ENCODE measurements at places on chromosomes 12 and 14.

DNA sequence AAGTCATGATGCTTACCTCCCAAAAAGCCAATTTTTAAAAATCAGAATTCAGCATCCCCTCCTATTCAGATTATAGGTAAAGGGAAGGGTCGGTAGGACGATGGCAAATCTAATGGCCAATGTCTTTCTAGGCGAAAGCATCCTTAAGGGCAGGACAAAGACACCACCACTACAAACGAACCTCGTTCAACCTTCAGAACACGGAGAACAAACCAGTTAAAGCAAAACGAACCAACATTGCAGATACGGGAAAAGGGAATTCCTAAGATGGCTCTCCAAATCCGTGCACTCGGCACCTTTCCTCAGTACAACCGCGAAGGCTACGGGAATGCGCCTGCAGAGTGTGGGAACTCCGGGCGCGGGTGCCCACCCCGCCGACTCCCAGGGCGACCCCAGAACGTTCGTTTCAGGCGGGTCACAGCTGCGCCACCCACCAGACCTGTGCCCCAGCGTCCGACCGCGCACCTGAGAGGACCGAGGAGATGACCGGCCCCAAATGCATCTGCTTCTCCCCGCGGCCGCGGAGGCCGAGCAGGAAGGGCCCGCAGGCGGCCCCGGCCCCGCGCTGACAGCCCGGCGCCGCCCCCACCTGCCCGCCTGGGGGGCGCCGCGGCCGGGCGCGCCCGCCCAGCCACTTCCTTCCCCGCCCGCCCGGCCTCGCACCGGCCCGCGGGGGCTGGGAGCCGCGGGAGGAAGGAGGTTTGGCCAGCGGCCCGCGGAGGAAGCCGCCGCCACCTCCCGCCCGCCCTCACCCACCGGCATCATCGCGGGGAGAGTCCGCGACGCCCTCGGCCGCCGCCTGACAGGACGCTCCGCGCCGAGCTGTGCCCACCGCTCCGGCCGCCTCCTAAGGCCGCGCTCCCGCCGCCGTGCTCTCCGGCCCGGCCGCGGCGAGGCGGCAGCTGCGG, 578 bp downstream of the PPP1R13B start:
- DNase-seq, result peak; percentile 11

DNA sequence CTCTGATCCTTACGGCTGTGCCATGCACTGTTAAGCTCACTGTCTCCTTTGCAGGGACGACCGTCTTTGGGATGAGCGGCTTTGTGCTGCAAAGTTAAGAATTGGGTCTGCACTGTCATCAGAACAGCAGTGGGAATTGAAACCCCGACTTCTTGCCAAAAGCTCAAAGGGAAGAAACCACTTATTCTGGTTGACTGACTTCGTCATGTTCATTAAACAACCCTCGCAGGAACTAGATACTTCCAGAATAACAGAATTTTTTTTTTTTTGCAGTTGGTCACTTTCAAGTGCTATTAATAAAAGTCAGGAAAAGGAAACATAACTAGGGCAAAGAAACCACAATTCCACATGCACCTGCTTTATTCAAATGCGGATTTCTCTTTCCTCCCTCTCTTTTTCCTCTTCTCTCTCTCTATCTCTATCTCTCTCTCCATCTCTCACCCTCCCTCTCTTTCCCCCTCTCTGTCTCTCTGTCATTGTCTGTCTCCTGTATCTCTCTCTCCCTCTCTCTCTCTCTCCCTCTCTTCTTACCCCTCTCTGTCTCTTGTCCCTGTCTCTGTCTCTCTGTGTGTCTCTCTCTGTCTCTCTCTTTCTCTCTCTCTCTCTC, 12.3 kb upstream of the GLT1D1 start:
- DNase-seq, result no peak

GRCh38 chr14:24817212-24818057, 183.4 kb upstream of the GZMB start:
- no peak for DNase-seq

GRCh38 chr14:88477513-88478250, 77.1 kb downstream of the PTPN21 start:
- DNase-seq, result peak; percentile 14

- peak; percentile 36 for DNase-seq
These were observed 7.5 kb downstream of the PRICKLE1 start for GRCh38 chr12:42582050-42582449.

GRCh38 chr12:131124487-131125280, 171.0 kb downstream of the ADGRD1 start:
- DNase-seq, result no peak

DNA sequence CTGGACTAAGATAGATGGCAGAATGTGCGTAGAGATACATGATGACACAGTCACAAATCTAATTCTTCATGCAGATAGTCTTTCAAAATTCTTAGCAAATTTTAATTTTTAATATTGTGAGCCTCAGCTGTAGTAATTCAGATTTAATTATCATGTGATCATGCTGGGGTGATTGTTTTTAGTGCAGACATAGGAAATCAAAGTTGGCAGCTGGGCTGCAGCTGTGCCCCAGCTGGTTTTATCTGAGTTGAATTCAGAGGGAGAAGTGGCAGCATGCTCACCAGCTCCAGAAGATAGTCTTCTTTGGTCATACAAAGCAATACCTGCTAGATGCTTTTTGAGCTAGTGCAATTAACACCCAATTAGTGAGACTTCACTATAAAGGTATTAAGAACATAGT, 292.9 kb downstream of the RAD51B start:
- no peak for DNase-seq

- peak; percentile 65 for DNase-seq
These were observed 17.0 kb downstream of the NID2 start for GRCh38 chr14:52051871-52052270.

GRCh38 chr14:78764240-78764639, 594.1 kb downstream of the NRXN3 start:
- no peak for DNase-seq

GRCh38 chr12:3888659-3889058, 15.5 kb upstream of the PARP11 start:
- DNase-seq, result no peak

DNA sequence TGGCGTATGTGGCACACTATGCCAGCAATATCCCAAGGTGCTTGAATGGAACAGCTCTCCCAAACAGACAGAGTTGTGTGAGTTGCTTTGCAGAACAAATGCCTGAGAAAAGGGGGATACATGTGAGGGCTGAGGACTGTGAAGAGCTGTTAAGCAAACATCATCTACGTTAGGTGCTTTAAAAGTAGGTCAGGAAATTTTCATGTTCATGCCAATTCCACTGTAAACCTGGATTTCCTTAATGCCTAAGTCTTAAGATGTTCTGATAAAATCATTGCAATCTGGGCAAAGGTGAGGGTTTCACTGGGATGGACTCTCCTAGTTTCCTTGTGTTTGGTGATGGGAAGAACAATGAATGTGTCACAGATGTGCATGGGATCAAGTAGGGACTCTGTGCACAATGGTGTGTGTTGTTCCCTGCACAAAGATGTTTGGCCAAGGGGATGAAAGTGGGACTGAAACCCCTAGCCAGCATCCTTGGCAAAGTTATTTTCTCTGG, 227.9 kb downstream of the KTN1 start:
- no peak for DNase-seq

Data from foreskin fibroblast (primary cell).